Skeletal muscle tissue (tissue), 5 donors: ENCODE measurements at places on chromosomes 7 and 10. TPM values are rescaled to one million over a fixed set of nuclear protein-coding genes. Genes with fewer than 3 reads are reported as not detected.

The CHST12 gene
- 1.0 TPM for total RNA-seq

The TDRD1 gene
- 0.52 TPM for total RNA-seq

The TWIST1 gene
- total RNA-seq: 12.0 TPM

The GRID1 gene
- total RNA-seq: 2.1 TPM

The GPRIN2 gene
- total RNA-seq: 0.52 TPM

The ASB10 gene
- total RNA-seq: 3.7 TPM

The AZGP1 gene
- total RNA-seq: 9.4 TPM

The RNF133 gene
- 1.0 TPM for total RNA-seq

The CDK6 gene
- 72.5 TPM for total RNA-seq

The SCRN1 gene
- 20.4 TPM for total RNA-seq

The GATA3 gene
- total RNA-seq: 0.52 TPM

The CYP3A4 gene
- not detected for total RNA-seq

The RGR gene
- total RNA-seq: 13.6 TPM

The BTRC gene
- total RNA-seq: 19.8 TPM

The TMEM120A gene
- 35.5 TPM for total RNA-seq

The GPR146 gene
- total RNA-seq: 5.2 TPM

The STAM gene
- total RNA-seq: 20.4 TPM

The ETV1 gene
- 6.3 TPM for total RNA-seq

The HTRA1 gene
- 69.9 TPM for total RNA-seq

The TAS2R4 gene
- total RNA-seq: 4.2 TPM

The CAV2 gene
- 35.0 TPM for total RNA-seq

The SPDYE8 gene
- total RNA-seq: not detected

The EIF4EBP2 gene
- total RNA-seq: 39.7 TPM

The CCDC136 gene
- 4.7 TPM for total RNA-seq

The TMEM236 gene
- under 0.01 TPM for total RNA-seq

The CAMK2B gene
- total RNA-seq: 4.7 TPM

The TCTN3 gene
- 16.7 TPM for total RNA-seq

The RBM20 gene
- 6.3 TPM for total RNA-seq

The CUBN gene
- 4.2 TPM for total RNA-seq

The SFMBT2 gene
- total RNA-seq: 12.5 TPM

The METTL27 gene
- 1.6 TPM for total RNA-seq

The LIPJ gene
- 0.52 TPM for total RNA-seq

The PTER gene
- total RNA-seq: 9.9 TPM

The NME8 gene
- total RNA-seq: not detected

The TLL2 gene
- total RNA-seq: 0.52 TPM

The MUC3A gene
- not detected for total RNA-seq

The TMEM176B gene
- total RNA-seq: 18.3 TPM

The PLPP4 gene
- 0.52 TPM for total RNA-seq

The STEAP4 gene
- 3.7 TPM for total RNA-seq

The LDB3 gene
- total RNA-seq: 87.7 TPM

The CARD11 gene
- 1.0 TPM for total RNA-seq

The SEMA3A gene
- total RNA-seq: 24.5 TPM

The NKX2-3 gene
- 1.0 TPM for total RNA-seq

The ACTL6B gene
- total RNA-seq: not detected

The PRPS1L1 gene
- not detected for total RNA-seq

The SYT15B gene
- total RNA-seq: not detected

The CTAGE6 gene
- total RNA-seq: 2.1 TPM

The FAM25G gene
- not detected for total RNA-seq

The SRRM3 gene
- total RNA-seq: not detected

The TAS2R41 gene
- not detected for total RNA-seq

The MACC1 gene
- total RNA-seq: not detected

The DYNC1I1 gene
- 1.6 TPM for total RNA-seq

The LAMB4 gene
- total RNA-seq: under 0.01 TPM

The NAT16 gene
- total RNA-seq: not detected

The LRMDA gene
- total RNA-seq: 7.3 TPM

The GOLGA7B gene
- not detected for total RNA-seq

The CYP26C1 gene
- total RNA-seq: not detected

The WDR86 gene
- 4.7 TPM for total RNA-seq

The FFAR4 gene
- total RNA-seq: 0.52 TPM

The LIPM gene
- total RNA-seq: under 0.01 TPM
